GM03348 (cell line): ENCODE measurements at places on chromosomes 3 and 15.

DNA sequence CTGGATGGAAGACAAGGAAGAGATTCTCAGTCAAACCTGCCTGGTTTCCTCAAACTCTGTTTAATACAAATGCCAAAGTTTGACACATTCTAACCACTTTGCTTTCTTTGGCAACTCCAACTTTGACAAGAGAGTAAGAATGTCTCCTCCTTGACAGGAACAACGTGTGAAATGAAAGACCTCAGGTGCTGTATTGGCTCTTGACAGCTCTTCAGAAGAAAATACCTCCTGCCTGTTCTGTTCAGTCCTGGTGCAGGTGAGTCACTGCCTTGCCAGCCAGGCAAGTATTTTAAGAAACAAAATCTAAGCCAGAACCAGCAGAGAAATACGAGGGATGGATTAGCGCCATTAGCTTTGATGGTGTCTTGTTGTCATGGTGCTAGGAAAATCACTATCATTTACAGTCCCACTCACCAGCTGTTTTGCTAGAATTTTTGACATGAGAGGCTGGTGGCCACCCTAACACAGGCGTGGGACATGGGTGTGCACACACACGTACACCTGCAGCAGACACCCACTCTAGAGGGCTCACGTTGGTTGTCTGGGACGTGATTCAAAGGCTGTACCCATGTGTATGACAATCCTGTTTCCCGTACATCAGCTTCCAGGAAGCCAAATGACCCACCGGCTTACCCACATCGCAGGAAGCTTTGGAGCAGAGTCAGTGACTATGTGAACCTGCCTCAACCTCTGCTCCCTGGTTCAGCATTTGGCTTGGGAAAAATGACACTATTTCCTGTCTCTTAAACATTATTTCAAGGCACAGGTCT, 60.4 kb downstream of the CCNL1 start:
- no peak for DNase-seq

DNA sequence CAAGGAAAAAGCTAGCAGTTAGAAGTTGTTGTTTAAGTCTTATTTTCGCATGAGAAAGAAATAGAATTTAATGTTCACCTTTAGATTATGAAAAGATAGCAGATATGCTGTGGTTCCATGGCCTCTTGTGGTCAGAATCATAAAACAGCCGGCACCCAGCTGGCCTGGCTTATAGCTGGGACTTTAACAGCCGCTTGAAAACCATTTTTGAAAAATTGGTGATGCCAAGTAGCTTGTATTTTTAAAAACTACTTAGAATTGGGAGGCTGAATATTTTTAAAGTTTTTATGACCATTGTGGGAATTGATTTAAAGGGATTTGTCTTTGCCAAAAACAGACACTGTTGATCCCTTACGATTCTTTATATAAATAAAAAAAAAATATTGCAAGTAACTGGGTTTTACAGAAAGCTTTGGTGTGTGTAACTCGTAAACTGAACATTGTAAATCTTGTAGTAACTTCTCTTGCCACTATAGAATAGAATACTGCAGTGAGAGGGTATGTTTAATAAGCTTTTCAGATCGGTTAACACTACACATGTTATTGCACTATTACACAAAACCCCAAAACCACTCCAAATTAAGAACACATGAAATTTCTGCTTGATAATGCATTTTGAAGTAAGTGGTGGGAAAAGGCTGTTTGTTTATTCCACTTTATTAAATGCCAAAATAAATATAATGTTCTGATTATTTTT, 6.6 kb downstream of the ARRDC4 start:
- DNase-seq, result peak; percentile 11

DNA sequence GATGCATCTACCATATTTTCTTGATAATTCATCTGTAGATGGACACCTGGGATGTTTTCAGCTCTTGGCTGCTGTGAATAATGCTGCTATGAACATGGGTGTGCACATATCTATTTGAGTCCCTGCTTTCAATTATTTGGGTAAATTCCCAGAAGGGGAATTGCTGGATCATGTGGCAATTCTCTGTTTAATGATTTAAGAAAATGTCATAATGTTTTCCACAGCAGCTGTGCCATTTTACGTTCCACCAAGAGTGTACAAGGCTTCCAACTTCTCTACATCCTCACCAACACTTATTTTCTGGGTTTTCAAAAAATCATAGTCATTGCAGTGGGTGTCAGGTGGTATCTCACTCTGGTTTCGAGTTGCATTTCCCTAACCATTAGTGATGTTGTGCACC, 64.4 kb downstream of the NSMCE3 start:
- no peak for DNase-seq

GRCh38 chr3:121627211-121627610, 33.5 kb downstream of the HCLS1 start:
- no peak for DNase-seq

DNA sequence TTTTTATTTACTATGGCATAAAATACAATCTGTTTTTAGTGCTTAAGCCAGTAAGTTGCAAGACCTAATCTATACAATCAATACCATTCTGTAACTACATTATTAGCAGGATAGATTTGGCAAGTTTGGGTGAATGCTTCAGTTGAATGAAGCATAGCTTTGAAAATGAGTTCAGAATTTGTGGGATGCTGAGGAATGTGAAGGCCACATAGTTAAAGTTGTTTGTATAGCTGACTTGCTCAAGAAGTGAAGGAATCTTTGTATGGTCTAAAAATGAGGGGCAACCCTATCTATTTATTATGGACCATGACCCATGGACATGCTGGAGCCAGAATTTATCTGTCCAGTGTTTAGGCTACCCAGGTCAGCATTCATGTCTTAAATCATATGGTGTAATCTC, 58.5 kb downstream of the CRYBG3 start:
- peak; percentile 8 for DNase-seq

- peak; percentile 87 for DNase-seq
These were observed 43.9 kb downstream of the P3H2 start for GRCh38 chr3:190076601-190077394.

GRCh38 chr3:126352476-126353454, 4.4 kb downstream of the KLF15 start:
- no peak for DNase-seq

DNA sequence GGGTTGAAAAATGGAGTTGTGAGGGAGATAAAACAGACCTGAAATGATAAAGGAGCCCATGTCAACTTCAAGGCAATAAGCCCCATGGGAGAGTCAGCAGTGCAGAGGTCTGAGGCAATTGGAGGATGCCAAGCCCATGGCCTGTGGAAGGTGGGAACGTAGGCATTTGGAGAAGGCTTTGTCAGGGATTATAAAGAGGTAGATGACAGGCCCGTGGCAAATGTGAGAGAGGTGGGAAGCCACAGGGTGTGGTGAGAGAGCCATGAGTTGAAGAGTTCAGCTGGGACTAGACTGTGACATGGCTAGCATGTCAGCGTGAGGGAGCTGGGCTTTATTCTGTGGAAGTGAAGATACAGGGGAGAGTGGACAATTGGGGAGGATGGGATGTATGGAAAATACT, 35.4 kb downstream of the MFSD1 start:
- DNase-seq, result no peak

- DNase-seq, result peak; percentile 32
These were observed 37.9 kb downstream of the IL20RB start for GRCh38 chr3:136995652-136996051.

GRCh38 chr15:64604319-64604718, 143.9 kb downstream of the ZNF609 start:
- DNase-seq, result no peak

DNA sequence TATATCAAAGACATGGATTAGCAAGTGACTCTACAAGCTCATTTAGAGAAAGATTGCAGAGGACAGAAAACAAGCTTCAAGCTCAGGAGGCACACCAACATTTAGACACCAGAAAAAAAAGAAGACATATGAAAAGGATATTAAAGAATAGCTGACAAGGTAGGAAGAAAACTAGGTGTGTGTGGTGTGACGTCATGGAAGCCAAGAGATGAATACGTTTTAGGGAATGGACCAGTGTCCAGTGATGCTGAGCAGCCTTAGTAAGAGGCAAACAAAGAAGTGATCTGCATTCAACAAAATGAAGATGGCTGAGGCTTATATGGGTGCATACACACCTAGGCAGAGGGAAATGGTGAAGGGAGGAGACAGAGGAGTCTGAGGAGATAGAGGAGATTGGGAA, 377.4 kb downstream of the ROBO1 start:
- DNase-seq, result no peak

GRCh38 chr3:45546716-45547701, 47.5 kb upstream of the LIMD1 start:
- DNase-seq, result no peak

GRCh38 chr3:140177943-140178342, 243.0 kb downstream of the CLSTN2 start:
- DNase-seq, result no peak

DNA sequence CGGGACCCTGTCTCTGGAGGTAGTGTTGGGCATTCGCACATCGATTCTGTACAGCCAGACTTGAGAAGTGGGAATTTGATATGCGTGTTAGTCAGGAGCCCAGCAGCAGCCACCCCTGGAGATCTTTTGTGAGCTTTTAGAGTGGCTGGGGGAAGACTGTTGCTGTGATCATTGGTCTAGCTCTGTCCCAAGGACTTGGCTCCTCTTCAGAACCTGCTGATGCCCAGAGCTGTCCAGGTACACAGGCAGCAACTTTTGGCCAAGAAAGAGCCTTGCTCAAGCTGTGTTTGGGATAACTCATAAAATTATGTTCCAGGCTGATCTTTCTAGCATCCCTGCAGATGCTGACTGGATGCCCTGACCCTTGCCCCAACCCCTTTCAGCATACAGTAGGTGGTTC, 29.3 kb downstream of the LIMD1 start:
- no peak for DNase-seq

- no peak for DNase-seq
These were observed 71.4 kb downstream of the PEAK1 start for GRCh38 chr15:77348511-77348910.

- DNase-seq, result no peak
These were observed 103.1 kb downstream of the THSD4 start for GRCh38 chr15:71218272-71218805.

- no peak for DNase-seq
These were observed 92.6 kb downstream of the SLCO3A1 start for GRCh38 chr15:91946075-91946474.

DNA sequence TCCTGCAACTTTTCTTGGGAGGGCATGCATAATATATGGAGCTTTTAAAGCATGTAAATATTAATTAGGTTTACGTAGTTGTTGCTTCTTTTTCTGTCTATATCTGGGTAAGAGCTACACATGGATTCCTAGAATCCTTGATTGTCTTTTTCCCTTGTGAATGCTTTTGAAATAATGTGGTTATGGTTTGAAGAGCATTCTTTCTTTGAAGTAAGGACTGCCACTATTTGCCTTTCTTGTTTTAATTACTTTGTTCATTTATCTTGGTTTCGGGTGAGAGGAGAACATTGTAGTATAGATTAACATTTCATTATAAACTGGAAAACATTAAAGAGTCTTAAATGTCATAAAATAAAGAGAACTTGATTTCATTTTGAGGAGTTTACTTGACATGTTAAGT, 674.0 kb downstream of the ZBBX start:
- no peak for DNase-seq
